CD4-positive, alpha-beta T cell treated with Interleukin-15 for 1 hour (primary cell): ENCODE measurements at places on chromosomes 5 and 9.

DNA sequence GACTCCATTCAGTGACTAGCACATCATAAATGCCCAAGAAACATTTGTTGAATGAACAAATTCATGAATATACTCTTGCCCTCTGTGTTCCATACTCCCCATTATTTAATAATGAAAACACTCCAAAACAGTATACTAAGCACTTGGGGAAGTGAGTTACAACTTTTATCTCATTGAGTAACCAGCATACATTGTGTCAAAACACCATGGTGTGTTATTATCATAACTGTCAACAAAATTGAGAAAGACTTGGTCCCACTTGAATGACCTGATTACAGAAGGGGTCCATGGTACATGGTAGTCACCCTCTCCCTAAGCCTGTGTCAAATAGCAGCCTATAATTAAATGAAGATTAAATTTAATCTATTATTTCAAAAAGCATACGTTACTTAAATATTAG is 16.2 kb downstream of the ANKH start:
- DNase-seq: no peak

GRCh38 chr5:1152771-1153282 is 41.0 kb upstream of the SLC12A7 start:
- no peak for DNase-seq

- DNase-seq: no peak
Measured at GRCh38 chr5:95808013-95808685, 14.4 kb downstream of the GLRX start.

GRCh38 chr5:143886096-143886495 is 74.1 kb downstream of the HMHB1 start:
- DNase-seq: no peak

DNA sequence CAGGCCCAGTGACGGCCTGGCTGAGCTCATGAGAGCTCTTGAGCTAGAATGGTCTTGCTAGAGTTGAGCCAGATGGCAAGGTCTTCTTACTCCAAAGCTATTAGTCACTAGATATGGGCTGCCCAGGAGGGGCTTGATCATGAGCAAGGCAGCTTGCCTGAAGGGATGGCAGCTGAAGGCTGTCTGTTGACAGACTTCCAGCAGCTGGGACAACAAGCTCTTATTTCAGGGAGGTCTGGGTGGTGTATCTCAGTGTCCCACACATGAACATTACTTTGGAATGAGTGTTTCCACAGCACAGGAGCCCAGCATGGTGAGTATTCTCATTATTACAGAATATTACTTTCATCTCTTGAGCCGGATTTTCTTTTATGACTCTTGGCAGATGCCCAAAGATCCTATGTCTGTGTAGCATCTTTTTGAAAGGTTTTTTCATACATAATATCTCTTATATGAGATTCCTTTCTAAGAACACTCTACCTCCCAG is 414.1 kb downstream of the ARHGEF28 start:
- DNase-seq: no peak

DNA sequence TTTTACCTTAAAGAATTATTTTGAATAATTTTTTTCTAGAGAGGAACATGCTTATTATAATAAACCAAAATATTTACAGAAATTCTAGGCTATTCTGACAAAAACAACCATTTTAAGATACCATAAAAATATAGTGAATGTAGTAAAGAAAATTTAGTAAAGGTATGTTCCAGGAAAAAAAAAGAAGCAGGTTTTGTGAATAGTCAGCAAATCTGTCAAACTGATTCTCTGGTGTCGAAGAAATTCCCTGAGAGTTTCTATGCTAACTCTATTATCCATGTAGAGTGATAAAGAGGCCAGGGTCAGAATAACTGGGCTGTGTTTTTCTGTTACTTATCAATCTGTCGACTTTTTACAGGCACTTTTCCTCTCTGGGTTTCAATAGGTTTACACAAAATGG is 459.2 kb downstream of the KIF4B start:
- no peak for DNase-seq

DNA sequence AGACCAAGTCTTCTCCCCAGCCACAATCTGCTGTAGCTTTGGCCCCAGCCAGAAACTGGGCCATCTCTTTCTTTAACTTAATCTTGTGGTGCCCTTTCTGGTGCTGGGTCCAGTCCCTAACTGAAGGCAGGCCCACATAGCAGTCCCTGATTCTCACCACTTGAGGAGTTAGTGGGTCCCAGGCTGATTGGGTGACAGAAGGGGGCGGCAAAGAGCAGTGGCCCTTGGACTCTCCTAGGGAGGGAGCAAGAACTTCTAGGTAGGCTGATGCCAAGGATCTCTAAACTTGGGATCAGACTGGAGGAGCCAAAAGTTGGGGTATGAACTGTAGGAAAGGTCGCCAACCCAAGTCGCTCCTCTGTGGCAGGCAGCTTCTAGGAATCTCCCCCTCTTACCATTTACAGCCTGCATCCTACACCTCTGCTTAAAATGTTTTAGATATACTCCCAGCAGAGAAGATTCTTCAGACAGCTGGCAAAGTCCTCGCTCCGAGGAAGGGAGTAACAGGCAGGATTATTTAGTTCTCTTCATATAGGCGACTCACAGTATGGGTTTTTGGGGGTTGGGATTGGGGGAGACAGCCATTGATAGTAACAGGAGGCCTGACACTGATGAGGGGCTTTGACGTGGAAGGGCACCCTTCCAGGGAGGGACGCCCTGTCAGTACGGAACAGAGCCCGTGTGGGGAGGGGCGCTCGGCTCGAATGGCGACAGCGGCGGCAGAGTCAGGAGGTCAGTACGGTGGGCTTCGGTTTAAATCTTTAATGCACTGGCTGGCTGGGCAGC is 2.0 kb upstream of the CCL27 start:
- DNase-seq: peak; percentile 73

DNA sequence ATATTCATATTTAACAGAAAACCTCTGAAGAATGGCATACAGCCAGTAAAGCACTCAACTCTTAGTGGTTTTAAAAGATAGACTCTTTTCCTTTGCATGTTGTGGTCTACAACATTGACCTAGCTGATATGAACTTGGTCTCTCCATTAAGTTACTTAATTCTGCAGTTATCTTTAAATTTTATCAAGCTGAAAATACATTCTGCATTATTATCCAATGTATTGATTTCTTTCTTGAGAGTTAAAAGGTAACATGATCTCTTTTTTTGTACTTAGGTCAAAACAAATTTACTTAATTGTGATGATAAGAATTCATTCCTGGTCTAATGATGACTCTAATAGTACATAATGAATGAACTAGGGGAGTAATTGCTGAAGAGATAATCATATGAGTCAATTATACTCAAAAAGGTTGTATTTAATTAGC is 132.9 kb downstream of the STARD4 start:
- DNase-seq: no peak

GRCh38 chr9:120353506-120353905 is 226.5 kb downstream of the CDK5RAP2 start:
- DNase-seq: no peak

DNA sequence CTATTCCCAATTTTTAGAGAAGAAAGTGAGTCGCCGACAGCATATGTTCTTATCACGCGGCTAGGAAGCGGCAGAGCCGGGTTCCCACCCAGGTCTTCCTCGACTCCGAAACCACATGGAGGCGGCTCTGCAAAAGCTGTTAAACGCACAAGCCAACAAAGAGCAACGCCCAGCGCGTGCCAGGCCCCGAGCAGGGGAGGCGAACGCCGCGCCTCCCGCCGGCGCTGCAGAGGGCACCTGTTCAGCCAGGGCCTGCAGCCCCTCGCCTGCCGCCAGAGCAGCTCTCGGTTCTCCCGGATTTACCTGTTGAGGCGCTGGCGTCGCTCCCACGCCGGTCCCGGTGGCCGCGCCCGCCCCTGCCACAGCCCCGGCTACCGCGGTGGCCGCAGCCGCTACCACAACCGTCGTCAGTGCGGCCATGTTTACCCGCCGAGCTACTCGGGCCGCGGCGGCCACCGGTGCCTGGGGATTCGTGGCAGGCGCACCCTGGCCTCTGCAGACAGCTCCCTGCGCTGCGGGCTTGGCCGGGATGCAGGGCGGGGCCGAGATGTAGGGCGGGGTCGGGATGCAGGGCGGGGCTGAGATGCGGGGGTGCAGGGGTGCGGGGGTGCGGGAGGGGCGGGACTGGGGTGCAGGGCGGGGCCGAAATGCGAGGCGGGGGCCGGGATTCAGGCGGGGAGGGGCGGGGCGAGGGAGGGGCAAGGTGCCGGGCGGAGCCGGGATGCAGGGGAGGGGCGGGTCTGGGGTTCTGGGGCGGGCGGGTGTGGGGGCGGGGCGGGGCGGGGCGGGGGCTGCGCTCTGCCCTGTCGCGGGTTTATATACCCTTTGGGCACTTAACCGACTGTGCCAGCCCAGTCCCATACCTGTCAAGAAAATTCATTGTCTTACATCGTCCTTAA is at the start of gene CCDC112:
TSS of gene CCDC112 (minus strand) at position 531 of the 899 bp plus-strand sequence. CDS start at position 420, 111 bp downstream.
- DNase-seq: peak; percentile 79

DNA sequence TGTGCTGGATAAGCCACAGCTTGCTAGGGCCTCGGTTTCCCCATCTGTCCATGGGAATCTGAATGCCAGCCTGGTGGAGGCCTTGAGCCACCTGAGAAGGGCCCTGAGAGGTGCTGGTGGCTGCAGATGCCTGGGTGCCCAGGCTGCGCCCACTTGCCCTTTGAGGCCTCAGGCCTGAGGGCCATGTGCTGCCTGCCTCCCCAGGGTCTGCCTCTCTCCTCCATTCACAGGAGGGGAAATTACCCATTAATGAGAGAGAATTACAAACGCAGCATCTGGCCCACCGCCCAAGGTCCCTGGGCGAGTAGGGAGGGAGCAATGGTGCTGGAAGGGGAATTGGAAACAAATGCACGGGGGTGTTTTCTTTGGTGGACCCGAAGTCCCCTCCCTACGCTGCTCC is 59.6 kb downstream of the BARX1 start:
- DNase-seq: no peak

GRCh38 chr9:86788456-86788855 is 158.8 kb downstream of the GAS1 start:
- DNase-seq: no peak

DNA sequence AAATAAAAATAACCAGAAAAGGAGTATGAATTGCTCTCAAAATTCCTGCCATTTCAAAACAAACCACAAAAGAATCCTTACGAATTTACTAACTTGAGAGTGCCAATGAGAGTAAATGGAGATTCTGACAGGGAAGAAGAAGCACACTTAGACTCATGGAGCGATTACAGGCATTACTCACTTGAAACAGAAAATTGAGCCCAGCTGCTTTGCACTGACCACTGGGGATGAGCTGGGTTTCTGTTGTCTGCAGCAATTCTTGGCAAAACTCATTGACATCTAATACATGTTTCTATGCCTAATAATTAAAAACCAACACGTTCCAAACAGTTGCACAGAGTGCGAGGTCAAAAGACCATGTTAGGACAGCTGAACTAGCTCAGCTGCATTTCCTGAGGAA is 731.6 kb downstream of the DNAH5 start:
- no peak for DNase-seq

- no peak for DNase-seq
Measured at GRCh38 chr5:33231935-33232334, 208.8 kb upstream of the TARS1 start.

DNA sequence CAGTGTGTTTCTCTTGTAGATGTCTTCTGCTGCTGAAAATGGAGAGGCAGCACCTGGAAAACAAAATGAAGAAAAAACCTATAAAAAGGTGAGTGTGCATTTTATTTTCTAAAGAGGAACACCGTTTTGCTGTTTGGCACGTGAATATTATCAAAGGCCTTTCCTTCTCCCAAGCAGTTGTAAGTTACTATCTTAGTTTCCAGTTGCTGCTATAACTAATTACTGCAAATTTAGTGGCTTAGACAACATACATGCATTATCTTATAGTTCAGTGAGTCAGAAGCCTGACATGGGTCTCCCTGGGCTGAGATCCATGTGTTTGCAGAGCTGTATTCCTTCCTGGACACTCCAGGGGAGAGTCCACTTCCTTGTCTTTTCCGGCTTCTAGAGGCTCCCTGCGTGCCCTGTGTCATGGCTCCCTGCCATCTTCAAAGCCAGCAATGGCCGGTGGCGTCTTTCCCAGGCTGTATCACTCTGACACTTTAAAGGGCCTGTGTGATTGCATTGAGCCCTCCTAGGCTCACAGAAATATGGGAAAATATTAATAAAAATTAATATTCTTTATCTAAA is 117.6 kb downstream of the PIP5K1B start:
- no peak for DNase-seq

- DNase-seq: no peak
Measured at GRCh38 chr9:107249131-107249533, 33.9 kb upstream of the RAD23B start.

- DNase-seq: no peak
Measured at GRCh38 chr5:5738797-5739489, 316.5 kb downstream of the ICE1 start.

- DNase-seq: no peak
Measured at GRCh38 chr5:14834062-14834461, 37.5 kb downstream of the ANKH start.

- DNase-seq: no peak
Measured at GRCh38 chr5:87307796-87308423, 40.2 kb downstream of the RASA1 start.

DNA sequence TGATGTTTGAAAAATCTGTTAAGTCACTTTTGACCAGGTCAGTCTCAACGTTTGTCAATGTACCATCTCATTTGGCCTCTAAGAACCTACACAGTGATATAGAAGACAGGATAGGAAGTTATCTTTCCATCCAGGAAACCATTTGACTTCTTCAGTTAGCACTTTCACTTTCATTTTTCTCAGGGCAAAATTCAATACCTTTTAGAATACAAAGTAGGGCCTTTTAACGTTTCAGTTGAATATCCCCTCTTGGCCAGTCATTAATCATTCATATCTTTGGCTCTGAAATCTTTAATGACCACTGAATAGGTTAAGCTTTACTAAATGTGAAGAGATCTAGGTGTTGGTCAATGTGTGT is 101.1 kb upstream of the GNAQ start:
- DNase-seq: no peak

- DNase-seq: peak; percentile 84
Measured at GRCh38 chr5:179801304-179802206, 5.1 kb downstream of the MGAT4B start.

GRCh38 chr5:40227366-40227765 is 452.3 kb upstream of the PTGER4 start:
- no peak for DNase-seq

GRCh38 chr9:21144603-21145002 is 3.0 kb upstream of the IFNW1 start:
- DNase-seq: no peak

- DNase-seq: peak; percentile 20
Measured at GRCh38 chr5:76180814-76181805, 97.9 kb downstream of the SV2C start.

GRCh38 chr5:54329731-54330709 is 19.6 kb upstream of the ARL15 start:
- no peak for DNase-seq

- DNase-seq: no peak
Measured at GRCh38 chr5:62143268-62144229, 162.5 kb upstream of the KIF2A start.

DNA sequence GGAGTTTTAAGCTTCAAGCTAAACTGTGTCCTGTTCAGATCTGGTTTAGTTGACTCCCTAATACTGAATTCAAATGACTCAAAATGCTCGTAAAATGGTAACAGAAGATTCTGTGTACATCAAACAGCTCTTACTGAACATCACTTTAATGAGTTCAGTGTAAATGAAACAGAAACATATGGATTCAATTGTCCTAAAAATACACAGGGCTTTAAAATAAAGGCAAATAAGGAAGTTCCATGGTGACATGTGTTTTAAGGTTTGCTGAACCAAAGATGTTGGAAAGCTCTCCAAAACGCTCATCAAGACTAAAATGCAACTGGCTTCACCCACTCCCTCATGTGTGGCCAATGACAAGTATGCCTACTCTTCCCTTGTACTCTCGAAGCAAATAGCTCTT is 340.0 kb upstream of the PIK3R1 start:
- DNase-seq: no peak

GRCh38 chr9:8262625-8263622 is 463.3 kb upstream of the DMAC1 start:
- DNase-seq: no peak

GRCh38 chr5:136484808-136485325 is 119.5 kb upstream of the TRPC7 start:
- no peak for DNase-seq
